ENCODE measurements at places on chromosomes 2 and 18.
A peak's percentile ranks its signal among the peaks of the same experiment; 100 is the strongest.

GRCh38 chr2:210360412-210360811, 45.4 kb upstream of the MYL1 start:
- no peak for DNase-seq

GRCh38 chr2:124913868-124914267, 888.8 kb downstream of the CNTNAP5 start:
- DNase-seq = no peak

GRCh38 chr2:240998995-240999791, 775 bp downstream of the SNED1 start:
- DNase-seq = no peak

GRCh38 chr18:9716780-9717563, 8.9 kb downstream of the RAB31 start:
- no peak for DNase-seq

GRCh38 chr18:80157708-80158343, 48.8 kb downstream of the ADNP2 start:
- peak; percentile 63 for DNase-seq

GRCh38 chr18:79603321-79604204, 76.0 kb upstream of the CTDP1 start:
- DNase-seq = no peak

GRCh38 chr2:189498205-189498604, 56.9 kb downstream of the WDR75 start:
- DNase-seq = no peak

GRCh38 chr2:45013229-45014015, 4.2 kb upstream of the SIX2 start:
- no peak for DNase-seq

GRCh38 chr2:51516667-51517066, 484.7 kb upstream of the NRXN1 start:
- no peak for DNase-seq

GRCh38 chr18:39375066-39375465, 1809.5 kb upstream of the CELF4 start:
- DNase-seq = no peak

GRCh38 chr2:112121682-112122254, 16.4 kb upstream of the FBLN7 start:
- DNase-seq = no peak

- no peak for DNase-seq
Observed at GRCh38 chr18:78813936-78814710, 165.5 kb upstream of the SALL3 start.

DNA sequence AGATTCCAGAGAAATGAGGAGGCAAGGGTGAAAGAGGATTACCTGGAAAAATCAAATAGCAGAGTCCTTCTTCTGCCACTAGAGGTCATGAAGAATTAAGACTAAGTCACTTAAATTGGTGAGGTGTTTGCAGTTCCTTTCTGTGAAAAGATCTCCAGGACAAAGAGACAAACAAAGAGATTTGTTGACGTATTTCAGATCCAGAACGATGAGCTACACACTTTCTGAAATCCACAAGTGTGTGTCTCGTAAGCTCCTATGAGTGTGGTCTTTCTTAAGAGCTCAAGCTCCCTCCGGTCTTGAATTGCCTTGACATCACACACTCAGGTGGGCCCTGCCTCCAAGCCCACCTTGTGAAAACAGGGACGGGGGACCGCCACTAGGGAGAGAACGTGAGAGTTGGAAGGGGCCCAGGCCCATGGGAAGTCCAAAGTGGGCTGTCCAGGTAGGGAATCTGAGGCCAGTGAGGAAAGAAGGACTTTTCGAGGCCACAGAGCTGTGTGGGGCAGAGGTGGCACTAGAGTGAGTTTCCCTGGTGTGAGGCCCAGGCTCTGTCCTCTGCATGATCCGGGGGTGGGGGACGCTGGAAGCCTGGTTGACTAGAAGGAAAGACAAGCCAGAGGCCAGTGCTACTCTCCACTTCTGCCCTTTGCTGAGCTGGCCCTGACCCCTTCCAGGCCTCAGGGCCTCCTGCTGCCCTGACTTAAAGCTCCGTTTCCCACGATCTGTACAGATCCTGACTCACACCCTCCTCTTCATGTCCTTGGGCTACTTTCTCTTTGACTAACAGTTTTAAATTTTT, 168.1 kb upstream of the NCK2 start:
- DNase-seq = no peak

DNA sequence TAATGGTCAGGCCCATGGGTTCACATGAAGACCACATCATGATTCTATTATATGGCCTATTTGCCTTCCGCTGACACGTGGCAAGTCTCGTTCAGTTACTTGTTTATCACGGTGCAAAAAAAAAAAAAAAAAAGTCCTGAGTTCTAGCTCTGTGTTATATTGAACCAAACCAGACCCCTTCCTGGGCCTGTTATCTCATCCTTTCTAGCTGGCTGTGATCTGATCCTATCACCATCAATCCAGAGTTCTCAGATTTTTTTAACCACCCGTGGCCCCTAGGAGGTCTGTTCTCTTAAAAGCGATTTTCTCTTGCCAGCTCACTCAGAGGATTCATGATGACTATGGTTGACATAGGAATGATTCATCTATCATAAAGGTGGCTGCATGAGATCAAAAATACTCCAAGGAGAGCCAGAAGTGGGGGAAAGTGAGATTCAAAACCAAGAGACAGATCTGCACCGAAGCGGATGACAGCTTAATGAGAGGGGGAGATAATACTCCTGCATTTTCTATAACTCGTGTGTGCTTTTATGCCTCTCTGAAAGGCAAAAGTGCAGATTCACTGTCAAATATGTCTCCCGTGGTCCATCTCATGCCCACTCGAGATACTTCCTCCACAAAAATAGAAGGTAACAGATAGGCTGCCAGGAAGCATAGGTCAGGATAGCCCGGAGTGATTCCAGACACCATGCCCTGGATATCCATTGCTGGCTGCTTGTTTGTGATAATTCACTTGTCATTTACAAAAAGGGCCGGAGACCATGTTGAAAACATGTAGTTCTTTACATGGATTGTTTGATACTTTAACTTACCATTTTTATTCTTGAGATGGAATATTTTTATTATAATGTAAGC, 505.7 kb upstream of the KLHL29 start:
- no peak for DNase-seq
